ENCODE measurements at places on chromosomes 1 and 21.
A peak's percentile ranks its signal among the peaks of the same experiment; 100 is the strongest.

GRCh38 chr1:103108376-103109150, at the start of gene COL11A1:
Gene COL11A1, minus strand, starts transcription at chr1:103108522. Its CDS starts 344 bp downstream, at chr1:103108178.
- peak; percentile 87 for DNase-seq

GRCh38 chr1:241482761-241483250, 36.7 kb downstream of the FH start:
- DNase-seq, result no peak

DNA sequence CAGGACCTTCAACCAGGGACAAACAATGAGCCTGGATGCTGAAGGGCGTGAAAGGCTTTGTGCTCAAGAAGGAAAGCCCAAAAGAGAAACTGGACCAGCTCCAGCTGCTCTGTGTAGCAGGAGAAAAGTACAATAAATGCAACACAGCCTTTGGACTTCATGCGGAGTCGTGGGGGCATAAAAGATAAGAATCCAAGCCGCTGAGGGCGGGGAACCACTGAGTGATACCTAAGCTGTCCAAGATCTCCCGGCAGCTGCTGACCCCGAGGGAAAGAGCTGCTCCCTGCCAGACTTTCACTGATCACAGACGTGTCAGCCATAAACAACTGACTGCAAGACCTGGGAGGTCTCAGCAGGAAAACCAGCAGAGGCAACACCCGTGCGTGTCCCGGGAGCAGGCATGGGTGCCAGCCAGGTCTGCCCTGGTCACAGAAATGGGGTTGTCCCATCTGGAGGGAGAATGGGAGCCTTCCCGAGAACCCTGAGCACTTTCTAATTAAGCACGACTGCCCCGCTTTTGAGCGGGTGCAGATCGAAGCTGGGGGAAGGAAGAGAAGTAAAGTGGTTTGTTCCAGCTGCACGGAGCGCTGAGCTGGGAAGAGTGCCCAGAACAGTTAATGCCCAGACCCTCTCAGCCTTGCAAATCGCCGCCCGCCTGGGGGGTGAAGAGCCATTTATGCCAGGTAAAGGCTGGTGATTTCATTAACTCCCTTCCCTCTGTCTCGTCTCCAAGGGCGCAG, 68.3 kb upstream of the TARDBP start:
- no peak for DNase-seq

- no peak for DNase-seq
Observed at GRCh38 chr1:32040711-32041110, 27.0 kb downstream of the KHDRBS1 start.

GRCh38 chr1:79667848-79668696, 661.5 kb upstream of the ADGRL4 start:
- DNase-seq, result no peak

DNA sequence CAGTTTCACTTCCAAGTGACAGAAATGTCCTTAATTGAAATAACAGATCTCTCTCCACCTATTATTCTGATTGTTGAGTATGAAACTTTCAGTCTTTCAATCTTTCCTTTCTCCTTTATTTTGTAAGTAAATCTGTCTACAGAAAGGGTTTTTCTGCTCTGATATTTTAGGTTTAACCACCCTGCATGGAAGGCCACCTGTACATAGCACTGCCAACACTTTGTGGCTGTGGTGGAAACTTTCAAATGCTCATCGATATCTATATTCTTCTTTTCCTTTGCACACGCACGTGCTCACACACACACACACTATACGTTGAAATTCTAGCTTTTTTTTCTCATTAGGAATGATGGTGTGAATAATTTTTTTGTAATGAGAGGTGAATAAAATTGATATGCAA, 1179.3 kb downstream of the KCNT2 start:
- DNase-seq, result no peak

DNA sequence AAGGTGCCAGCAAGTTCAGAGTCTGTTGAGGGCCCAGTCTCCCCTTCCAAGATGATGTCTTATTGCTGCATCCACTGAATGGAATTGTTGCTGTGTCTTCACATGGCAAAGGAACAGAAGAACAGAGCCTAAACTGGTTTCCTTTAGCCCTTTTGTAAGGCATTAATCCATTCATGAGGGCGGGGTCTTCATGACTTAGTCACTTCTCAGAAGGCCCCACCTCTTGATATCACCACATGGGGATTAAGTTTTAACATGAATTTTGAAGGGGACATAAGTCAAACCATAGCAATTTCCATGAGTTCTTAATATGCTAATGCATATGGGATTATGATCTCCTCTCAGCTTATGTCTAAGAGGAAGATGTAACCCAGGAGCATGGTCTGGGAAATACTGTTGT, 182.9 kb downstream of the LRRC7 start:
- no peak for DNase-seq

GRCh38 chr1:42877380-42877779, 31.0 kb downstream of the ZNF691 start:
- DNase-seq, result no peak

DNA sequence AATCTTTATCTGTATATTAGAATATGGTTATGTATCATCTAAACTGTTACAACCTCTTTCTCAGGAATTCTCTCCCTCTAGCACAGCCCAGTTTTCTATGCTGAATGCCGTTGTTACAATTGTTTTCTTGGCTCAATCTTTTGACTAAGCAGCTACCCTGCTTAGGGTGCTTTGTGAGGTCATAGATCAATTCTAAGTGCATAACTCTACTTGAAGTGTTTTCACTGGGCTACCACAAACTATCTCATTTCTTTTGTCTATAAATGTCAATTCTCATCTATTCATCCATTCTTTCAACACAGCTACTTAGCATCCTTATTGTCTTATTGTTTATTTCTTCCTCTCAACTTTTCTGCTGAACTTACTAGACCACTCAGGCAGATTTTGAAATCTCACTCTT, 77.1 kb downstream of the CEP350 start:
- DNase-seq, result no peak

GRCh38 chr1:45394342-45394741, 54.1 kb upstream of the MUTYH start:
- no peak for DNase-seq

DNA sequence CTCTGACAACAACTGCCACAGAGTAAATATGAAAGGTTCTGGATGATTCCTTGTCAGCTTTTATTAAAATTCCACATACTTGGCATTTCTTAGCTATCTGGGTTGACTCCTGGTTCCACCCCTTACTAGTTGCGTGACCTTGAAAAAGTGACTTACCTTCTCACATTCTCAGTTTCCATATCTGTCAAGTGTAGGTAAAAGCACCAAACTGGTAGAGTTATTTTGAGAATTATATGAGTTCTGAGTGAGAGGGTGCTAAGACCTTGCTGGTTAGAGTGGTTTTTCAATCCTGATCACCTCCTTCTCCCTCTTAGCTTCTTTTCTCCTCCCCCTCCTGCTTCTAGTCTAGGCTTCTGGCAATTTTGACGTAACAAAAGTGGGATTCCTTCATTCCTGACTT, 83.4 kb upstream of the ABCD3 start:
- no peak for DNase-seq

DNA sequence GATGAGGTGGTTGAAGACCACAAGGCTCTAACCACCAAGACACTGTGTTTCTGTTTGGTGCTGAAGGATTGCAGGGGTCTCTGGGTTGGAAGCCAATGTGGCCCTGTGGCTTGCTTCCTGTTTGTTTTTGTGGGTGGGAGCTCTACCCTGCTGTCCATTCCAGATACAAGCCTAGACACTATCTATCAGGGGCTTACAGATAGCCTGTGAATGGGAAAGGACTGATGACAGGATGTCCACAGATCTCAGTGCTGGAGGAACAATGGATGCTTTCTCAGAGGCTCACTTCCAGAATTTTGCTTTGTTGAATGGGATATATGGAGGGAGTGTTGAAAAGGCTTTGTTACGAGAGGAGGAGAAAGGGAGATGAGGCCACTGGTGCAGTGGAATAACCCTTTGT, 69.7 kb downstream of the NOS1AP start:
- no peak for DNase-seq

DNA sequence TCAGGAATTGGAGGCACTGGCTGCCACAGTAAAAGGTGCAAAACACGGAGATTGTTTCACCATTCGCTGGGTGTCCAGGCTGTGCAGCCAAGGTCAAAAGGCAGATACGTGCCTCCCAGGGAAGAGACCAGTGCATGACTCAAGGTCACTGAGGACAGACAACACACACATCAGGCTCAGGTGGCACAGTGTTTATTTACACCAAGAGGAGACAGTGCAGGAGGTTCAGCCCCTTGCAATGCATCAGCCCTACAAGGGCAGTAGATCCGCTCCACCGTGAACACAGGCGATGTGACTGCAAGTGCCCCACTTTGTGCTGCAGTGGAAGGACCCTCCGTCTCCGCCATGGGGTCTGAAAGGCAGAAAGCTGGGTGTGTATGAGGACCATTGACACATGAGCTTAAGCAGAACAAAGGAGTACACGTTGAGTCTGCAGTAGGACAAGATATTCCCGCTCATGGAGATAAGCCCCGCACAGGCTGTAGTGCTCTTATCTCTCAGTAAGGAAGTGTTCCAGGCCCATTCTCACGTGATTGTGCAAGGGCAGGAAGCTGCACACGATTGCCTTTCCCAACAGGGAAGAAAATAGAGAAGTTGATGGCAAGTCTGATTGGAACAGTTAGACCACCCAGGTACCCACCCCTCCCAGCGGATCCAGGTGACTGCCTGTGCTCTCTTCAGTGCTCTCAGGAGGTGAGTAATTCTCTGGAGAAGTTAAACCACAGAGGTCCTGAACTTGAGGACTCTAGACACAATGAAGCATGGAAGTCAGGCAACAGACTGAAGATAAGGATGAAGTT, 37.5 kb upstream of the QSOX1 start:
- DNase-seq, result no peak

GRCh38 chr1:114282751-114283403, 129.2 kb upstream of the SYT6 start:
- DNase-seq, result peak; percentile 91

DNA sequence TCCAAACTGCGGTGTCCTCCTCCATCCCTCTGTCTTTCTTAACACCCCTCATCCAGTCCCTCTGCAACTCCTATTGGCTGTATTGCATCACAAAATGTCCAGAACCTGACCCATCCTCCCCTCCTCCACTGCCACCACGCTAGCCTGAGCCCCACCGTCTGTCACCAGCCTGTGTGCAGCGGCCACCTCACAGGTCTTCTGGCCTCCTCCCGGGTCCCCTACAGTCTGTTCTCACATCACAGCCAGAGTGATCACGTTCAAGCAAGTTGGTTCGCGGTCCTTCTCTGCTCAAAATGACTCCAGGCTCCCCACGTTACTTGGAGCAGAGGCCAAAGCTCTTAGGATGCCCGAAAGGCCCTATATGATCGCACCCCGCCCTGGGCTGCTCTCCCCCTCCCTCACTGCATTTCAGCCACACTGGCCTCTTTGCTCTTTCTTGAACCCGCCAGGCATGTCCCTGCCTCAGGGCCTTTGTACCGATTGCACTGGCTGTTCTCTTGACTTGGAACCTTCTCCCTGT, 2.4 kb upstream of the PADI4 start:
- DNase-seq, result no peak

DNA sequence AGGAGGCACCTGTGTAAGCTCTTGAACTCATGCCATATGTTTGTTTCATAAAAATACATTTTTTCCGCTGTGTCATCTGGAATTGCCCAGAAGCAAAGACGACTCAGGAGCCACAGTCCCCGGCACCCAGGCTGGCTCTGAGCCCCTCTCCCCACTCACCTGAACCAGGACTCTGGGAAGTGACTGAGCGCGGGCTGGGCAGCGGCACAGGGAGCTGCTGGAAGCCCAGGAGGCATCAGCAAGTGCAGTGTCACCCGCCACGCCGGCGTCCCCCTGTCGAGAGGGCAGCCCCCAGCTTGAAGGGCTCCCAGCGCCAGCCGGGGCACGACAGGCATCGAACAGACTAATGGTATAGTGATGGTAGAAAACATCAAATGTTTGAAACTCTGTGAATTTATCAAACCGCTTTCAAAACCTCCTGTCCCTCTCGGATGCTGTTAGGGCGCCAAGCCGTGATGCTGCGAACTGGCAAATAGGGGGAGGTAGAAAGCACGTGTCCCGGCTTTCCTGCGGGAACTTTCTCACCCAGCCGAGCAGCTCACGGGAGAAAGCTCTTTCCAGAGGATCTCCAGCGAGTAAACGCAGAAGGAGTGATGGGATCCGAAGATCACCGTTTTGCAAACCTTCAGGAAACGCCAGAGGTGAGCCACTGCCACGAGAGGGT, 57.8 kb upstream of the COL18A1 start:
- DNase-seq, result no peak

DNA sequence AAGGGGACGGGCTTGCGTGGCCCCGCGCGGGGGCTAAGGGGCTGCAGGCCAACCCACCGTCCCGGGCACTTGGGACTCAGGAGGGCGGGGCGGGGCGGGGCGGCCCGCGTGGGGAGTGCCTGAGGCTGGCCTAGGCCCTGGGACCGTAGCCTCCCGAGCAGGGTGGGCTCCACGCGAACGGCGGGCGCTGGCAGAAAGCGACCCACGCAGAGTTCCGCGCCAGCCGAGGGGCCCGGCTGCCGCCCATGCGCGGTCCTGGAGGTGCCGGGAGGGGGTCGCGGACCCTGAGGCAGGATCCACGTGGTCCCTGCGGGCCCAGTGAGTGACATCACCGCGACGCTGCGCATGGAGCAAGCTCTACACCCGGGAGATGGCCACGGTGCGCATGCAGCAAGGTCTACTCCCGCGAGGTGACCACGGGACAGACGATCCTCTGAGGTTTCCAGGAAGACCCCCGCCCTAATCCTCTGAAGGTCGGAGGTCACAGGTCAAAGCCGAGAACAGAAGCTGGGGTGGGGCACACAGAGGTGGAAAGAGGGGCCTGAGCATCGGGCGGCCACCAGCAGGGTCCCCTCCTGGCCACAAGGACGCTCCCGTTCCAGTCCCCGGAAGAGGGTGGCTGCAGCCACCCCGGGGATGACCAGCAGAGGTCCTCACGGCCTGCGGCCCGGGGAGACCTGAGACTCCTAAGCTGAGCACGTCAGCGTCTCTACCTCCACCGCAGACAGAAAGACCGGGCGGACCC, 13.5 kb upstream of the SLC19A1 start:
- DNase-seq, result peak; percentile 81

DNA sequence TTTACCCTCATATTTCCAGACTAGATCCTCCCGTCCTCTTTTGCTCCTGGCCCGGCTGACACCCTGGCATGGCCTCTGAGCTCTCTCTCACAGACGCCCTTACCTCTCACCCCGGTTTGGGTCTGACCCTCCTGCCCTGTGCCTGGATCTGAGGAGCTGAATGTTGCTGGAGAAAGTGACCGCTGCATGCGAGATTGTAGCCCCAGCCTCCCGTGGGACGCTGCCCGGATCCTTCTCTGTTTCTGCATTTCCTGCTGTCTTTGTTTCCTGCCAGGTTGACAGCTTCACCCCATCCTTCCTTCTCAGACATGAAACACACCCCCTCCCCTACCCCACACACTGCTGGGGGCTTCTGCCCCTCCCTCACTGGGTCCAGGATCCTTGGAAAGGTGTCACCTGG, 9.5 kb downstream of the FAM131C start:
- no peak for DNase-seq

GRCh38 chr1:228370941-228371740, 35.5 kb downstream of the TRIM11 start:
- DNase-seq, result no peak

GRCh38 chr1:242447689-242448088, 76.8 kb downstream of the PLD5 start:
- peak; percentile 51 for DNase-seq

GRCh38 chr1:47941609-47942239, 55.5 kb downstream of the TRABD2B start:
- DNase-seq, result no peak

- DNase-seq, result no peak
Observed at GRCh38 chr1:24470592-24470991, 32.0 kb upstream of the RCAN3 start.

- peak; percentile 57 for DNase-seq
Observed at GRCh38 chr21:17679002-17679600, 66.4 kb upstream of the BTG3 start.

Measured in cerebellar cortex (tissue), 1 donor.